Large intestine (tissue), 12 donors: ENCODE measurements at places on chromosomes 12 and 14. TPM values are rescaled to one million over a fixed set of nuclear protein-coding genes. Genes with fewer than 3 reads are reported as not detected.

Gene GUCY2C
- polyA plus RNA-seq = 126 TPM

Gene TDRD9
- 0.46 TPM for polyA plus RNA-seq

Gene TMEM119
- 14.6 TPM for polyA plus RNA-seq

Gene ABCD2
- 0.67 TPM for polyA plus RNA-seq

Gene GALNT9
- polyA plus RNA-seq = 4.5 TPM

Gene ENDOU
- 1.8 TPM for polyA plus RNA-seq

Gene SUPT16H
- polyA plus RNA-seq = 81.9 TPM
